NCI-H82 (cell line): ENCODE measurements at places on chromosomes 3 and 15.

- DNase-seq = no peak
Observed at GRCh38 chr15:82950295-82950694, 2.2 kb downstream of the HOMER2 start.

DNA sequence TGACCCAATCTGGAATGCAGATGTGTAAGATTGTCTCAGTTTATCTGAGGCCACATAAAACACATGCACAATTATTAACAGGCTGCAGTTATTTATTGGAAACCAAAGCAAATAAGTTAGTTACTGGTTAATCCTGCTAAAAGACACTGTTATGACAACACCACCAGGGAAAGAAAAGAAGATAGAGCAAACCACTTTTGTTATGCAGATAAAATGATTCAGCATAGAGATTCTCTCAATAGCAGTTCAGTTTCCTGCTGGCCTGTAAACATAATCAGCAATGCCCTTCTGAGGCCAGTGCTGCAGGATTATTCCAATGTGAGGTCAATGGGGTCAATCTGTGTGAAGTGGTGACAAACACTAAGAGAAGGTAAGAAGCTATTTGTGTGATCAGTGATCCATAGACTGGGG, 244.4 kb downstream of the ZBTB20 start:
- peak; percentile 10 for DNase-seq

DNA sequence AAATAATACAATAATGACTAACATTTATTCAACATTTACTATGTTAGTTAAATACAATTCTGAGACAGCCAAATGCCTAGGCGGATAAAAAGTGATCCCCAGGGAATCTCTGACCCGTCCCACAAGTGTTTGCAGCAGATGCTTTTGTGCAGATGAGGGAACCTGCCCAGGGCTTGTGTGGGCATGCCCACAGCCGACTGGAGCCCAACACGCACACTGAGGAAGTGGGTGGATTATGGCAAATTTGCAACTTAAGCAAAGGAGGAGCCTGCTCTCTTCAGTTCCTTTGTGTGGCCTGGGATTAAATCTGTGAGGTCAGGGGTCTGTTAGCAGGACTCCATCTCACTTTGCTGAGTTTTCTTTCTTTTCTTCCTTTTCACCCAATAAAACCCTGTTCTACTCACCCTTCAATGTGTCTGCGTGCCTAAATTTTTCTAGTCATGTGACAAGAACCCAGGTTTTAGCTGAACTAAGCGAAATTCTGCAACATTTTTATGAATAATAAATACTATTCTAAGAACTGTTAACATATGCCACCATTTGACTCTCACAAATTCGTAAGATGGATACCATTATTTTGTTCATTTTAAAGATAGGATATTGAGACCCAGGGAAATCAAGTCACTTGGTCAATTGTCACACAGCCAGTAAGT, 13.9 kb upstream of the RTP1 start:
- peak; percentile 24 for DNase-seq

GRCh38 chr15:77834276-77834990, 201.7 kb upstream of the LINGO1 start:
- DNase-seq = no peak

DNA sequence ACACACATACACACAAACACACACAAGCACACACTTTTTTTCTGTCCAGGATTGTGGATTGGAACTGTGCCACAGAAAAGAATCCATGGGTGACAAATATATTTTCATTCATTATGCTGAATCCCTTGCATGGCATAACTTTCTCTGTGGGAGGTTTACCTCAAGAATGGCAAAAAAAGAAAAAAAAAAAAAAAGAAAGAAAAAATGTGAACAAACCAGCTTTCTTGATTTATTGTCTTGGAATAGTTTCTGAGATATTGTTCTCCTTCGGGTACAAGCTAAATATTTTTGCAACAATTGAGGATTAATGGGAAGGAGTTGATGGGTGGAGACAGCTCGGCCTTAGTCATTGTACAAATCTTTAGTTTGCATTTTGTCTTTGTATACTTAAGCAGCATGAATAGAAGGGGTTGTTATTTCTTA, 153.1 kb downstream of the GMNC start:
- DNase-seq = no peak

DNA sequence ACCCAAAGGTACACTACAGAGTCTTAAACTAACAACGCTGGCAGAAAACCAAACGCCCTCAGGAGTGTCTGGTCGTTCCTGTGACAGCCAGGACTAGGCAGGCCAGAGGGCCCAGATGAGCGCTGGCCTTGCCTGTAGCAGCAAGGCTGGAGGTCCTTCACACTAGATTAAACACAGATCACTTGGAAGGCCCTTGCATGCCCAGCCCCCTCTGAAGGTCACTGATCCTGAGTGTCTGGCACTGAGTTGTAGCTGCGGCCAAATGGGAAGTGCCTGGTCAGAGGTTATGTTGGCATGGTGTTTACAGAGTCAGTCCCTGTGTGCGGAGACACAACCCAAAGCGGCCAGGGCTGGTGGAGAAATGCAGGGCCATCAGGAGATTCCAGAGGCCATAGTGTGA, 58.9 kb downstream of the ZNF621 start:
- no peak for DNase-seq

DNA sequence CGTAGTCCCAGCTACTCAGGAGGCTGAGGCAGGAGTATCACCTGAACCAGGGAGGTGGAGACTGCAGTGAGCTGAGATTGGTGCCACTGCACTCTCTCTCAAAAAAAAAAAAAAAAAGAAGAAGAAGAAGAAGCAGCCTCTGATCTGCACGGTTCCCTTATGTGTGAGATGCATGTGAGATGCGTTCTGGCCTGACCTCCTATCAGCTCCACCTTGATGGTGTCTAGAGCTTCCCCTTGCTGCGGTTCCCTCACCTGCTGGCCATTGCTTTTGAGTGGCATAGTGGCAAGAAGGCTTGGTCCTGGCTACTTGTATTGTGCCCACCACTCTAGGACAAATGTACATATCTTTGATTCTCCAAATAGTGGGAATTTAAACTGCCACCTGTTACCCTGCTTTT, 49.4 kb upstream of the CFAP161 start:
- no peak for DNase-seq

- DNase-seq = no peak
Observed at GRCh38 chr3:46375814-46376213, 5.1 kb downstream of the CCR5 start.

DNA sequence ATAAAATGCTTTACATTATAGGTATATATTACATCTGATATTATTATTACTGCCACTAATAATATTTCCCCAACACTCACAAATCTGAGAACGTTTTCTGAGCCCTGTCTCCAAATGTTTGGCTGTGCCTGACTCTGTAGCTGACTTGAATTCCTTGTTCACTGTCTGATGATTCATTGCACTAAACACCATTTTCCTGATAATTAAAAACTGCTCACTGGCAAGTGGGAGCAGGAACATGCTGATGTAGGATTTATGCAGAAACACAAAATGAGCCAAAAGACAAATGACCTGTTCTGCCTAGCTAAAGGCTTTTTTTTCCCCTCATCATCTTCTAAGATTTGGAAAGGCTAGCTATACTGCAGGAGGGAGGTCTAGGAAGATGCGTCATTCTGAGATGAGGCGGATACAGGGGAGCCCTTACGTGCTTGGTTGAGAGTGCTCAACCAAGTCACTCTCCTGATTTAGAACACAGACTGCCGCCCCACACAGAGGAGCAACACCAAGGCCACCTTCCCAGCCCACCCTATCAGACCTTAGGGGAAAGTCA, 380.7 kb downstream of the EPHB1 start:
- no peak for DNase-seq

DNA sequence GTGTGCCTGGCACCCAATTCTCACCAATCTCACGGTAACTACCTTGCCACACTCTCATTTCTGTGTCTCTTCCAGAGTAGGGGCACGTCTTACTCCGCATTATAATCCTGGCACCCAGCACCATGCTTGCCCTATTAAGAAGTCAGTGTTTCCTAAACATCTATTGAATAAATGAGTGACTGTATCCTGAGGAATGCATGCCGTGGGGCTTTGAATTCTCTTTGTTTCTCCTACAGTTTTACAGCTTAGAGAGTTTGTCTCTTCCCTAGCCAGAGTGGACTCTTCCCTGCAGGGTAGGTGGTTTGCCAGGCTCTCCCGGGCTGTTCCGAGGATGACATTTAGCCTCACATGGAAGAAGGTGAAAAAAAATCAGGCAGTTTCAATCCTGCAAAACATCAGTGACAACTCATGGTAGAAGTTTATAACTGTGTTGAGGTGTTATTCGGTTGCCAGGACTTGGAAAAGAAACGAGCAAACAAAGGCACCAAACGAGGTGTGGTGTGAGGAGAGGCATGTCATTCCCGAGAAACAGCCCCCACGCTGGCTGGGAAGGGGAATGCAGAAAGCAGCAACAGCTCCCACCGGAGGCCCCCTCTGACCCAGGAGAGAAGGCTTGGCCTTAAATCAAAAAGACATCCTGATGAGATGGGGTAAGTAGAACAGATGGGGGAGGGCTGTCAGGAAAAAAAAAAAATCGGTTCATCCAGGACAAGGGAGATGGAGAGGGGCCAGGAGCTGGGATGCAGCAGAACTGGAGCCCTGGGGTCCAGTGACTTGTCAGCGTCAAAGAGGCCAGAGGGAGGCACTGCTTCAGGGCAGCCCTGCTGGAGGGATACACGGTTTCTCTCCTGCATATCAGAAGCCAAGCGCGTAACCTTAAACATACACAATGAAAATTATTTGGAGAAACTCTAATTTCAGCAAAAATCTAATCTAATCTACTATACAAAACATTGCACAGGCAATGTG, 168.4 kb upstream of the ARRDC4 start:
- no peak for DNase-seq

DNA sequence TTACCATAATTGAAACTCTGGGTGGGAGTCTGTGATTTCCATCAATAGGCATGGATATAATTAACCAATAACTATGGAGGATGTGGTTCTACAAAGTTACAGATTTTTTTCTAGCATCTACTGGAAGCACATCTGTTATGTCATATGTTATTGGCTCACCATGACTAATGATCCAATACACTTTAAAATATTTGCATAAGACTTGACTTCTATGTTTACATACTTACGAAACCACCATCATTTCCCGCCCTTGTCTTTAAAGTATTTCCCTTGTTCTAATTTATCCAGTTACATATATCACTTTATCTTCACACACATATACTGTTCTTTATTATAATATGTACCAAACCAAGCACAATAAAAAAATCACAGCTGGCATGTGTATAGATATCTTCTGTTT, 380.3 kb upstream of the CBLB start:
- no peak for DNase-seq

DNA sequence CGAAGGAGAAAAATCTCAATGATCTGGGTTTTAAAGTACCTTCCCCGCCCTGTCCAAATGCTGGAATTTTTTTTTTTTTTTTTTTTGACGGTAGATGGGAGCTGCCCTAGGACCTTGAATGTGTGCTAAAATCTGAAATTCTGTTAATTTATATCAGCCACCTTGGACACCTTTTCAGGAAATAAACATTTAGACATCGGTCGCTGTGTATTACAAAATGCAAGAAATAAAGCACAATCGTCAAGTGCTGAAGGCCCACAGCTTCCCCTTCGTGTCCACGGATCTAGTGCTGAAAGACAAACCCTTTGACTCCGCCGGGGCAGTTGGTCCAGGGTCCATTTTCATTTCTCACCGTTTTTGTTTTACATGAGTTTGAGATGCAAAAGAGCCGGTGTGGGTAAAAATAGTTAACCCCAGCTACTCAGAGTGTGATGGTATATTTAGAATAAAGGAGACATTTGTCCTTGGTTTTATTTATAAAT, 90.2 kb upstream of the CHD2 start:
- DNase-seq = peak; percentile 72

- DNase-seq = no peak
Observed at GRCh38 chr3:55511895-55512570, 24.9 kb upstream of the WNT5A start.

GRCh38 chr3:141388823-141389621, 20.7 kb downstream of the ZBTB38 start:
- no peak for DNase-seq

DNA sequence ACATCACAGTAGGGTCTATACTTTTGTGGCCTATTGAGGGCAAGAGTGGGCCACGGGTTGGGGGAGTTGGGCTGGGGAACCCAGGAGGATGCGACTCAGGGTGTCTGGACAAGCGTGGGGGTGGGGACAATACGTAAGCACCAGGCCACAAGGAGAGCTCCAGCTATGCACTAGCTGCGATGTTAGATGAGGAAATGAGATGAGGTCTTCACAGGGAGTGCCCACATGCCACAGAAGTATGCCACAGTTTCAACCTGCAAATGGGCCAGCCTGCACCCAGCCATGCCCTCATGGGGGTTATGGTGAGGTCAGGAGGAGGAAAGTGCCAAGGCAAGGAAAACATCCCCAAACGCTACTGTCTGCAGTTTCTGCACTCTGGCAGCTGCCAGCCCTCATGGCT, 30.5 kb downstream of the CACNA2D2 start:
- DNase-seq = no peak

DNA sequence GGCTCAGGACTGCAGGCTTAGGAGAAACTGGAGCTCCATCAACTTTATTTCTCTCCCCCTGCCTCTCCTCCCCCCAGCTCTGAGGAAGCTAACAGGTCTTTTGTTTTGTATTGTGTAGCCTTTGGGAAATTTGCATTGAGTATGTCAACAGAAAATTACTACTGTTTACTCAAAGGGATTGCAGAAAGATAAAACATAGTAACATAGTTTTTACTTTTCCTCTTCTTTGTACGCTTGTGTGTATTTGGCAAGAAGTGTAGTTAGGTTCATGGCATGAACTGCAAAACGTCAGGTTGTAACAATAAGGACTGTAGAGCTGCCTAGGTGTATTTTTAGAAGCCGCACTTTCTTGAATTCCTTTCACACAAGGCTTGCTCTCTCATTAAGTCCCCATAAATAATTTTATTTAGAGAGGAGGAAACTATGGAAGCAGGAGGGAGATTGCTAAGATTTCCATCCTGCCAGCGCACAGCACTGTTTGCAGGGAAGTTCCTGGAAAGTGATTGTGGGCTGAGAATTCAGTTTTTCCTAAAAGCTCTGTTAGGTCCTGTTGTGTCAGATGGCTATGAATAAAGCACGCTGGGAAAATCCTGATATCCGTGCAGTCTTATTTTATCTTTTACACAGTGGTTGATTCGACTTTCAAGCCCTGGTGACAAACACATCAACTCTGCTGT, 21.1 kb upstream of the SATB1 start:
- no peak for DNase-seq

GRCh38 chr15:99943466-99943865, 210.2 kb upstream of the LYSMD4 start:
- DNase-seq = no peak

- peak; percentile 37 for DNase-seq
Observed at GRCh38 chr15:100602823-100603393, 519 bp downstream of the ASB7 start.

DNA sequence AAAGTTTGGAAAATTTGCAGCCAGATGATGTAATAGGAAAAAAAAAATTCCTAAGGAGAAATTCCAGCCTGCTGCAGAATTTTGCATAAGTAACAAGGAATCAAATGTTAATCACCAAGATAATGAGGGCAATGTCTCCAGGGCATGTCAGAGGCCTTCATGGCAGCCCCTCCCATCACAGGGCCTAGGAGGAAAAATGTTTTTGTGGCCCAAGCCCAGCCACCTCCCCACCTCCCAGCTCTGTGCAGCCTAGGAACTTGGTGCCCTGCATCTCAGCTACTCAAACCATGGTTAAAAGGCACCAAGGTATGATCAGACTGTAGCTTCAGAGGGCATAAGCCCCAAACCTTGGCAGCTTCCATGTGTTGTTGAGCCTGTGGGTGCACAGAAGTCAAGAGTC, 704.7 kb upstream of the ROBO1 start:
- no peak for DNase-seq
